ENCODE measurements at places on chromosomes 4 and X.

GRCh38 chr4:8400632-8401325 is 39.7 kb downstream of the ACOX3 start:
- DNase-seq = no peak

GRCh38 chr4:32207456-32207855 is 1487.3 kb downstream of the PCDH7 start:
- DNase-seq = no peak

DNA sequence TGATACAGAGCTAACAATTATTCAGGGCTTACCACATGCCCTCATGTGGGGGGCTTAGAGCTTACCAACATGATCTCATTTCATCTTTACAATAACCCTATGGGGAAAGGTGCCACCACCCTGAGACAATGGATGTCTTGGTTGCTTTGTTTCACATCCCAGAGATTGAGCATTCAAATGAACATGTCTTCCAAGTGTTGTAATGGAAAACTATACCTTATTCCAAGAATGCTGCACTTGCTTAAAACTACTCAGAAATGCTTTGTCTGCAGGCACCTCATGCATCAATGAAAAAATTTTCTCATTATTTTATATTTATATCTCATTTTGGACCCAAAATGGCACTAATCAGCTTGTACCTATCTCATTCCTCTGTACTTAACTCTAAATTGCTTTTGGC is 34.6 kb downstream of the BCLAF3 start:
- DNase-seq = no peak

GRCh38 chr4:125191232-125191631 is 123.5 kb upstream of the FAT4 start:
- DNase-seq = no peak

DNA sequence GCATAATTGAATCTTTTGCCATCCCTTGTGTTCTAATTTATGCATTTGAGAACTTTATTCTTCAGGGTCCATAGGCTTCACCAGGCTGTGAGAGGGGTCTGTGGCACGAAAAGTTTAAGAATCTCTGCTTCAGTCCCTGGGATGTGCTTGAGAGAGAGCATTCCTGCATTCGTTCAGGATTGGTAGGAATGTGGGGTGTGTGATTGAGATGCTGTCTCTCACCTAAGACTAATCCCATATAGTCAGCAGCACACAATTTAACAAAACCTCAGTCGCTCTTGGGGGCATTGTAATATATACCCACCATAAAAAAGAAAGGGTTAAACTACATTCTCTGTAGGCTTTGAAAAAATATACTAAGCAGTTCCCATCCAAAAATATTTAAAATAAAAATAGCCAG is 41.7 kb downstream of the PTTG2 start:
- DNase-seq = no peak

Data from stimulated activated CD8-positive, alpha-beta memory T cell treated with anti-CD3 and anti-CD28 coated beads, Interleukin-4, amount 100 ng/mL, for 4 hours (primary cell).